GM18507 (cell line): ENCODE measurements at places on chromosomes 11 and 22.
A peak's percentile ranks its signal among the peaks of the same experiment; 100 is the strongest.

- no peak for DNase-seq
Measured at GRCh38 chr11:88146106-88146505, 29.1 kb downstream of the RAB38 start.

DNA sequence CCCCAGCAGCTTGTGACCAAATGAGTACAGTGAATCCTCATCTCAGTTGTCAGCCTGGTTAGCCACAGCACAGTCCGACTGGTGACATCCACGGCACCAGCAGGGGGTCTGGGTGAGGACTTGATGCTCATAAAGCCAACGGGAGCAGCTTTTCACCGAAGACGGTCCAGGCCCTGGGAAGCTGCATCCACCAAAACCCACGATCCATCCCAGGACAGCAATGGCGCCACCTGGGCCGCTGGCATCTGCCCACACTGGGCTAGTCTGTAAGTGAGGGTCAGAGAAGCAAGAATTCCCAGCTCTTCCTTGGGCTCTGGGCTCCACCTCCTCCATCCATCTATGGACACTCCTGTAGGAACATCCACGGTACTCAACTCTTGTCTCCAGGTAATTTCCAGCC lies 25.1 kb upstream of the FXYD6 start:
- DNase-seq = no peak

- no peak for DNase-seq
Measured at GRCh38 chr11:77283101-77283500, 18.4 kb downstream of the GDPD4 start.

- peak; percentile 63 for DNase-seq
Measured at GRCh38 chr11:72413914-72414628, 20.3 kb downstream of the CLPB start.

- no peak for DNase-seq
Measured at GRCh38 chr11:81674211-81674610, 1059.5 kb downstream of the FAM181B start.

DNA sequence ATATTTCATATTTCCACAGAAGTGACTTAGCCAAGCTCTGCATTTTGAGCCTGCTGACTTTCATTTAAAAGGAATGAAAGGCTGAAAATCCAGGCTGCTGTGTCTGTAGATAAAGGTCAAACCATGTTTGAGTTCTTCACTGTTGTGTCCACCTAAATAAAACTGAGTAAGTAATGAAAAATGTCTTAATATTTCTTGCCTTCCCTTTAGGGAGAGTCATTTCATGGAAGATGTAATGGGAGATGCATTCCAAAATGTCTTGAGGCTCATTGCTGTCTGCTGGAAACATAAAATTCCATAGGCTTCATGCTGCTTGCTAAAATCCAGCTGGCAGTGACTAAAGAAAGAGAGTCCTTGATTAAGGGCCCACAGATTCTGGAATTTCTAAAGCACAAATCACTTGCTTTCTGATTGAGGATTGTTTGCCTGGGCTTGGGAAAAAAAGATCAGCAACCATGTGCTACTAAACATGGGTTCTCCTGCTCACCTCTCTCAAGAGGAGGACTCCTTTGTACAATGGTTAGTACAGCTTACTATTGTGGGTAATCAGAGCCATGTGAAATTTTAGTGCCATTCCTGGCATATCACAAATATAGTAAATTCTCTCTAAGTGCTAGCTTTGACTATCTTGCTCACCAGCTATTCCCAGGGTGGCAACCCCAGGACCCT lies 56.9 kb downstream of the PANX1 start:
- no peak for DNase-seq

DNA sequence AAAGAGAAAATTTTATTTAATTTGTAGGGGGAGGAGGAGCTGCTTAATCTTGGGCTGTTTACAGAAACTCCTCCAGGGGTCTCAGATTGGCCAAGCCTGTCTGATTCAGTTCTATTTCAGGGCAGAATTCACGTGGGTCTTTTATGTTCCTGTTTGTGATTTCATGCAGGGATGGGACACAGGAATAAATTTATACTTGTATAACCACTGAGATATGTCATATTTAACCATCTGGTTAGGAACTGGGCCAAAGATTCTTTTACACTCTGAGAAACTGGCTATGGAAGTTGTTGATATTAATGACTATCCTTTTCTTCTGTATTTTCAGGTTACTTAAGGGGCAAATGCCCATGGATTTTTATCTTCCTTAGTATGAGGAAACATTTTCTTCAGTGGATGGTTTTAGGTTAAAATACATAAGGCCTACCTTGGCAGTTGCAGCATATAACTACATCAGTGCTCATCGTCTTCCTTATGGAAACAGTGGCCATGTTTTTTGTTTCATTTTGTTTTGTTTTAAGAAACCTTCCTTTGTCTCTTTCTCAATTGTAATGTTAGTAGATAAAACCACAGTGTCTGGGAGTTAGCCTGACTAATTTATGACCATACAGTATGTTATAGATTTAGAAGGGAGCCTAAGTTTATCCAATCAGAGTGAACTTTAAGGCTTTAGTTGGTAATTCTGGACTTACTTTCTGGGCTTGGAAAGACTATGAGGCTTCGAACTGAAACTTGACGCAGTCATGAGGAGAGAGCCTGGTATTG lies 132.4 kb upstream of the ANO3 start:
- no peak for DNase-seq

- DNase-seq = no peak
Measured at GRCh38 chr11:116379185-116379828, 393.5 kb downstream of the BUD13 start.

DNA sequence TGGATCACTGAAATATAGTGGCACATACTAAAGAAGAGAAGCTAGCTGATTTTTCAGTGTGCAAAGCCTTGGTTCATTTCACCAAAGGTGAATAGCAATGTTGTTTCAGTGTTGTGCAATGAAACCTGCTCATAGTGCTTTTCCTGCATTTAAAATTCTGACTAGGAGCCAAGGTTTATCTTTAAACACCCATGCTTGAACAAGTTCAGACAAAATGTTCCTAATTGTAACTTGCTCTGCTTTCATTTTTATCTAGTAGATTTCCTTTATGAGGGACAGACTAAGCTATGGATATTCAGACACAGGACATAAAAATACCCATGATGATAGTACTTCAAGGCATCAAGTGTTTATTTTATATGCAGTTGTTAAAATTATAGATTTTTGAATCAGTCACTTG lies 47.7 kb downstream of the BBOX1 start:
- no peak for DNase-seq

DNA sequence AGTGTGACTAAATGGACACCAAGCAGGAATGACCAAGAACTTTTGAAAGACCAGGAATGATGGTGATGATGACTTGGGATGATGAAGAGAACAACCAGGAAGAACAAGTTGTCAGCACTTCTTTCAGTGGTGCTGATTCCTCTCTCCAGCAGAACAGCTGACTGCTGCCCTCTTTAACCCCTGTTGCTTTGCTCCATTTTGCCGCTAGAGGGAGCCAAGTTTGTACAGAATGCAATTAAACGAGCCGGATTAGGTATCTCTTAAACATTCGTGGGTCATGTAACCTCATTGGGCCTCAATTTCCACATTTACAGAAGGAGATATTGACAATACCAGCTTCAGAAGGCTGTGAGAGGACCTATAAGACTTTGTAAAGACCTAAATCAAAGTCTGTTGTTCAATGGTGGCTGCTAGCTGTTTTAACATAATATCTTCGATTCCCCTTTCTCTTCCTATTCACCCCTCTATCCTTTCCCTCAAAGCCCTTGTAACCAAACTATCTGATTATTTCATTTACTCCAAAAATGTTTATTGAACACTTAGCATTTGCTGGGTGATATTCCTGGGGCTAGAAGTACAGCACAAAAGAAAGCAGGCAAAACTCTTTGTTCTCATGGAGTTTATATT lies 1.9 kb downstream of the OR4S1 start:
- peak; percentile 3 for DNase-seq

GRCh38 chr11:19889531-19889930 lies 176.9 kb downstream of the NAV2 start:
- no peak for DNase-seq

DNA sequence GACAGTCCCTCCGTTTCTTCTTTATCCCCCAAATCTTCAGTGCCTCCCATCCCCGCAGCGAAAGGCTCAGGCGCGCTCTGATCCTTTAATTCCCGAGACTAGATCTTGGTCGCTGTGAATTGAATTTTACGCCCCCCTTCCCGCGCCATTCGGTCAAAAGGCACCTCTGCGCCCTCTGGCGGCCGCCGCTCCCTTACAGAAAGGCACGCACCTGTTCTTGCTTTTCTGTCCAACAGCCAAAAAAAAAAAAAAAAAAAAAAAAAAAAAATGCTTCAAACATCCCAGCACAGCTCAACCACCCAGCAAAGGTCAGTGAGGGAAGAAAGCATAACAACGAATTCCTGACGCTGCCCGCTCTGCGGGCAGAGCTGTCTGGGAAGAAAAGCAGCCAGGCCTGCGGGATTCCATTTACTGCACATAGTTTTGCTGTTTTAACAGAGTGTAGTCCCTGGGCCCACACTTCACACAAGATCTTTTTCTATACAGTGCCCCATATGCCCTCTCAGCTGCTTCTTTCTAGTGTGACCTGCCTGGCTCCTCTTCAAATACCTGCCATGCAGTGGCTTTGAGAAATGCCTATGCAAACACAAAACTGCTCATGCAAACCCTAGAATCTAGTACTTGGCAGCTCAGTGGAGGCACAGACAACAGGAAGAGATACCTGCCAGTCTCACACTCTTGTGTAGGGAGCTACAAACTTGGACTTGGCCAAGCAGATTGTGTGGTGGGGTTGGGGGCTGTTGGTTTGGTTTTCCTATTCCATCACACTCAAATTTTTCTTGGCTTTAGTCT lies 1.3 kb upstream of the ESAM start:
- no peak for DNase-seq

GRCh38 chr11:82750643-82751139 lies 17.0 kb upstream of the FAM181B start:
- DNase-seq = no peak

GRCh38 chr11:14588681-14589080 lies 54.9 kb upstream of the PDE3B start:
- no peak for DNase-seq
